ENCODE measurements at places on chromosomes 7 and 10.

DNA sequence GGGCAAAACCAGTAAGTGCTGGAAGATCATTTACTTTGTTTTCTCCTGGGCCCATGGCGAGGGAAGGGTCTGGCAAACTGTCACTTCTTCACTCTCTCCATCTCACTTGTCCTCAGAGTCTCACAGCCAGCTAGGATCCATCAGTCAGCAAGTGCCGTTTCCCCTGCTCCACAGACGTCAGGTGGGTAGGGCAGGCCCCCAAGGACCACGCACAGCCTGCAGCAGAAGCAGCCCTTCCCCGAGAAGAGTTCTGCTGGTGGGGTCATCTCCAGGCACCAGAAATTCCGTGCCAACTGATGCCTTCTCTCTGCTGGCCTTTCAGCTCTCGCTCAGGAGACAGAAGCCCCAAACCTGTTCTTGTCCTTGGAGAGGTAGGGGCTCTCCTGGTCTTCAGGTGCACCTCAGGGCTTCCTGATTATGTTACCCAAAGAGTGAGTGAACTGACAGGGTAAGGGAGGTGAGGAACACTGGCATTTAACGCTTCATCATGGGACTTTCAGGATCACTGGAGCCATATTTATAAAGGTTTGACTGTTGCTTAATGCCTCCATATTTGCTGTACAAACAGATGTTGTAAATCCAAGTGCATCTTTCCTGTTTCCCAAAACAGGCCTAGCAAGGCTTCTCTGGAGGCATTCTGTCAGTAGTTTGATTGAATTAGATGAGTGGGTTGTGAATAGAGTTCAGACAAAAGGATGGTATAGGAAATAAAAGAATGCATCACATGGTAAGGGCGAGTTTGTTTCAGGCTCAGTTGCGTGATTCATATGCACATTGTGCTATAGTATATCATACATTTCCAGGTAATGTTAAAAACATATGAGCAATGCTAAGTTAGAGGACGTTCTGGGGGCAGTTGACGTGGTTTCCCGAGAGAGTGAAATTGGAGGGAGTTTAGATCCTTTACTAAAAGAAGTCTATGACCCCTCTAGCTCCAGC lies 13.7 kb upstream of the TSPAN15 start:
- peak; percentile 43 for DNase-seq

DNA sequence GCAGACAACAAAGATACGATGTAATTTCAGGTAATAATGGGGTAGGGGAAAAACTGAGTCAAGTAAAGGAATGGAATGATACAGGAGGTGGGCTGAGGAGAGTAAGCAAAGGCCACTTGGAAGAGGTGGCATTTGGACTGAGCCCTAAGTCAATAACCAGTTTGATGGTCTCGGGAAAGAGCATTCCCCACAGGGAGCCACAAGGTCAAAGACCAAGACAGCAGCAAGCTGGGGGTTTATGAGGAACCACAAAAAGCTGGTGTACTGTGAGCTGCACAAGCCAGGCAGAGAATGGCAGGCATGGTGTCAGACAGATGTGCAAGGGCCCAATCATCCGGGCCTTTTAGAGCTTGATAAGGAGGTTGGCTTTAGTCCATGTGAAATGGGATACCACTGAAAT lies 98.7 kb downstream of the NOC3L start:
- no peak for DNase-seq

DNA sequence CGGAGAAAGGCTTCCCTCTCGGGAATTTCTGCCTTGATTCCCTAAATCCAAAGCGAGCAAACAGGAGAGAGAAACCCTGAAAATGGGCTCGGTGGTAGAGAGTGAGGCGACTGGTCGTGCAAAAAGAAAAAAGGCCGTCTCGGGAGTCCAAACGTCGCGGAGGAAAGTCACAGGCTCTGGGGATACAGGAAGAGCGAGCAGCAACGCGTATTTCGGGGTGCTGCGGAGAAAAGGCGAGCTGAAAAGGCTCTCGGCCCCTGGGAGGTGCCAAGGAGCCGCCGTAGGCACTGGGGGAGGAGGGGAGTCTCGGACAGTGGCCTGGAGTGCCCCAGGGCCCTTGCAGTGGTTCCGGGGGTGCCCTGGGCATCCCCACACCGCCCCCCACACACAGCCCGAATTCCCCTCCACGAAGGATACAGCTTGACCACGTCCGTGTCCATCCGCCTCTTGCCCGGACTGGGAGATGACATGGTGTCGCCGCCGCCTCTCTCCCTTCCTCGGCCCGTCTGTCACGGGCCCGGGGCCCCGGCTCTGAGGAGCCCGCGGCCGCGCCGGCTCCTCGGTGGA lies 591 bp downstream of the UBE2H start:
- no peak for DNase-seq

DNA sequence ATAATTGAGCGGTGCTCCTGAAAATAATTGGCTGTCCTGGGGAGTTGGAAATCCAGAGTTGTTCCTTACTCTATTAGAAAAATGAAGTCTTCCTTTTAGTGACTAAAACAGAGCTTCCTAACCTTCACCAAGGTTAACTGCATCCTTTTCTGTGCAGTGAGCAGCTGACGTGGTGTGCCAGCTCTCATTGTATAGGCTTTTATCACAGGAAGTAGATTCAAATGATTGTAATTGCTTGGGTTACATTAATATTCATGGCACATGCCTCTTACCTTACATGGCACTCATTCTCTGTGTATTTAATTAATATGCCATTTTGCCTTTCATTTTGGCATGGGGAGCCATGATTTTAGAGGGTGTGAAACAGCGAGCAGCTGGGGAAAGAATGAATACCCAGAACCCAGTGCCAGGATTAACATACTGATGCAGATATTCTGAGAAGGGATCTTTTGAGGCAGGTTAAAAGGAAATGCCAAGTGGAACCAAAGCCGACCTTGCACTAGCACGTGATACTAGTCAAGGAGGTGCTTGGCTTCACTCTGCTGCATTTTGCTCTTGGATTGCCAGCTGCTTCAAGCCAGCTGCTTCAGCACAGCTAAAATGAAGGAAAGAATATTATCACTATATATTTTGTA lies 115.3 kb downstream of the ST7 start:
- peak; percentile 80 for DNase-seq

- DNase-seq, result no peak
These were observed 199.4 kb downstream of the ELMO1 start for GRCh38 chr7:37249240-37249639.

DNA sequence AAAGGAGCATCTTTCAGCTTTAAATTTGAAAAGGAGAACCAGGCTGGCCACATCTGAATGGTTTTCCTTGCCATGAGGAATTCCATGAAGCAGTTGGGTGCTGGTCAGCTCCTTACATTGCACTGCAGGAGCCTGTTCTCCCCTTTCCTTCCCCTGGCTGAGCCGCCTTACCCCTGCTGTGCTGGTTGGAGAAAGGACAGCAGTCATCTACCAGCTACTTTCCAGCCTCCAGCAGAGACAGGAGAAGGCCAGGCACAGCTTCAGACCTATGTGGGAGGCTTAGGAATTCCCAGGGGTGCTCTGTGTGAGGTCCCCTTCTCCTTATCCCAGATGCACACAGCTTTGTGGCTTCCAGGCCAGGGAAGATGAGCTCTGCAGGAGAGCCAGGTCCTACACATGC lies 4.7 kb downstream of the C10orf71 start:
- no peak for DNase-seq

DNA sequence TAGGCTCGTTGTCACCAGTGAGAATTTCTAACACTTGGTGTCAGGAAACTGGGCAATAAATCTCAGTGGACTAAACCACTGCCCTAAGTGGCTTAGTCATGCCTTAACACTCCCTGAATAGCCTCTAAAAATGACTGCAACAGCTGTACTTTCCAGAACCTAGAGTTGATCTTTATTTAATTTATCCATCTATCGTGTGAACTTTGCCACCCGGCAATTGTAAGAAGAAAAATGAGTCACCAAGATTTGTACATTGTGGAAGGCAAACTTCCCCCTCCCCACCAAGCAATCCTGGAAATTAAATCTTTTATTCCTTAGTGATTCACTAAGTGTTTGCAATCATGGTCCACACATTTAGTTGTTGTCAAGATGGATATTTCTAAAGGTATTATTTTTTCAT lies 47.1 kb downstream of the NXPH1 start:
- DNase-seq, result no peak

DNA sequence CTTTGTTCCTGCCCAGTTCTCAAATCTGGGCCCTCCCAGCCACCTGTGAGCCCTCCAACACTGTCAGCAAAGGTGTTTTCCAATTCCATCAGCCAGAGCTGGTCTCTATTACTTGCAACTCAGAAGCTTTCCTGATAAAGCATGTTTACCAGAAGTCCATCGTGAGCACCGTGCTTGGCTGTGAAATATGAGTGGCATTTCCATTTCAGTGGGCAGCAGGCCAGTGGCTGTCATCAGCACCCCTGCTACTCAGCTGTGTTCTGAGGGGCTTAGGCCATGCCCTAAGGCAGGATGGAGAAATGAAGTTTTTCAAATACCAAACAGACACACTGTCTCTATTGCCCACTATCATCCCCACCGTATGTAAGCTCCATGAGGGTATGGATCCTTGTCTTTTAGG lies 12.7 kb upstream of the BNIP3 start:
- no peak for DNase-seq

DNA sequence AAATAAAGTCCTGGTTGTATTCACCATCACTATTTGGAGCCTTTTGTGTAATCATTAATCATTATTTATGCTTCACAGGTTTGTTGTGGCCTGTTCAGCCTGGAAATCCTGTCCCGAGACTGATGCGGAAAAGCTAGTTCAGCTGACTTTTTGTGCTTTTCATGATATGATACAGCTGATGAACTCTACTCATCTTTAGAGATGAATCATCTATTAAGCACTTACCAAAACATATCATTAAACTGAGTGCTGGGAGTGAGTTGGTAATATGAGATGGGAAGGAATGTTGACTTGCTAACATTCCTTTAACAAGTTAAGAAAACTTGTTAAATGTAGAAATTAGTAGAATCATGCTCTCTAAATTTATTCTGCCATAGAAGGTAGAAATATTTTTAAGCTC lies 53.0 kb downstream of the CROT start:
- DNase-seq, result no peak

- peak; percentile 26 for DNase-seq
These were observed 1.2 kb downstream of the CASD1 start for GRCh38 chr7:94510582-94511496.

- DNase-seq, result no peak
These were observed 73.2 kb upstream of the SHH start for GRCh38 chr7:155885167-155886155.

- no peak for DNase-seq
These were observed 74.6 kb downstream of the ORC5 start for GRCh38 chr7:104133238-104133637.

DNA sequence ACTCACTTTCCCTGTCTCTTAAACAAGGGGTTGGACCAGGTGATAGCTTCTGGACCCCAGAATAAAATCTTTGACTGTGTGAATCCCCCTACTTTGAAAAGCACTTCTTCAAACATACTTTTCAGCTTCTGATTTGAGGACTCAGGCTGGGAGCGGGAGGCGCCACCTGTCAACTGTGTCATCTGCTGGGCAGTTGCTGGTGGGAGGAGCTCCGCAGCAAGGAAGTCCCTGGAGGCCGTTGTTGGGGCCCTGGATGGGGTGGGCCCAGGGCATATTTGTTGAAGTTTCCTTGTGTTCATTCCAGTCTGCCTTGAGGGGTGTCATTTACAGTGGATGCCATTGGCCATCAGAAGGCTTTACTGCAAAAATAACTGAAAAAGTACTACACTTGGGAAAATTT lies 197.7 kb downstream of the CCDC3 start:
- DNase-seq, result no peak

GRCh38 chr10:132974249-132974796 lies 32.0 kb upstream of the CFAP46 start:
- DNase-seq, result peak; percentile 16

- no peak for DNase-seq
These were observed 528.9 kb downstream of the PARD3 start for GRCh38 chr10:34286136-34286739.

GRCh38 chr7:66630531-66630930 lies 1.9 kb downstream of the KCTD7 start:
- no peak for DNase-seq

- DNase-seq, result no peak
These were observed 53.4 kb upstream of the CAMK2B start for GRCh38 chr7:44378744-44379143.

GRCh38 chr7:114929570-114929969 lies 7.7 kb downstream of the MDFIC start:
- DNase-seq, result no peak

DNA sequence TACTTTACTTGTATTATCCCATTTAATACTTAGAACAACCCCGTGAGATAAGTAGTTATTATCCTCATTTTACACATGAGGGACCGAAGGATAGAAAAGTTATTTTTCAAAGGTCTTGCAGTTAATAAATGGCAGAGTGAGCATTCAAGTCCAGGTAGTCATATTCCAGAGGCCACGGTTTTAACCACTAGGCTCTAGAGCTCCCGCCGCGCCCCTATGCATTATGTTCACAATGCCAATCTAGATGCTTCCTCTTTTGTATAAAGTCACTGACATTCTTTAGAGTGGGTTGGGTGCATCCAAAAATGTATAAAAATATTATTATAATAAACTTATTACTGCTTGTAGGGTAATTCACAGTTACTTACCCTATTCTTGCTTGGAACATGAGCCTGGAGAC lies 11.4 kb upstream of the CFAP69 start:
- DNase-seq, result no peak

GRCh38 chr7:90681336-90682022 lies 85.4 kb downstream of the CDK14 start:
- no peak for DNase-seq

GRCh38 chr7:48035967-48036478 lies 680 bp downstream of the C7orf57 start:
- no peak for DNase-seq

DNA sequence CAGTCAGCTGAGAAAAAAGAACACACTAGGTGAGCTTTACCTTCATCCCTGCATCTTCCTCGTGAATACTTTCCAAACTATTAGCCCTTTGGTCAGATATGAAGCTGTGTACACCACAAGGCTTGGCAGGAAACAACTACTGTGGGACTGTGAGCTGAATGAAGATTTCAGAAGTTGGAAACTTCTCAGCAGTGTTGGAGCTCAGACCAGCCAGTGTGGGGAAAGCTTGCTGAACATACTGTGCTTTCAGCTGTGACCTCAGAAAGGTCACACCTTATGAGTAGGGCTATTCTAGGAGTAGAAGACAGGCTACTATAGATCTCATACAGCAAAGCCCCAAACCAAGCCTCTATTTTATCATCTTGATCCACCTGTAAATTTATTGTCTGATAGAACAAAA lies 123.6 kb downstream of the EXOC4 start:
- DNase-seq, result no peak

DNA sequence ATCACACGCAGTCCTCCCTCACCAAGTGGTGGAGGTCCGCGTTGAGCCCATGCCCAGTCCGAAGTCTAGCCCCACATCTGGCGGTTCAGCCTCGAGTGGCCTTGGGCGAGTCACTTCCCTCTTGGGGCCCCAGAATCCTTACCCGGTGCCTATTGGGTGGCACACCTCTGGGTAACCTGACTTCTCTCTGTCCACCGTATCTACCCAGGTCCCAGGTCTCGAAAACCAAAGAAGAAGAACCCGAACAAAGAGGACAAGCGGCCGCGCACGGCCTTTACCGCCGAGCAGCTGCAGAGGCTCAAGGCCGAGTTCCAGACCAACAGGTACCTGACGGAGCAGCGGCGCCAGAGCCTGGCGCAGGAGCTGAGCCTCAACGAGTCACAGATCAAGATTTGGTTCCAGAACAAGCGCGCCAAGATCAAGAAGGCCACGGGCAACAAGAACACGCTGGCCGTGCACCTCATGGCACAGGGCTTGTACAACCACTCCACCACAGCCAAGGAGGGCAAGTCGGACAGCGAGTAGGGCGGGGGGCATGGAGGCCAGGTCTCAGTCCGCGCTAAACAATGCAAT lies 4.3 kb downstream of the EN2 start:
- no peak for DNase-seq

Measured in DMS153 (cell line).